Stimulated activated CD4-positive, alpha-beta T cell treated with anti-CD3 and anti-CD28 coated beads, Interleukin-1b, Interleukin-23, amount 100 ng/mL, for 1 hour (primary cell): ENCODE measurements at places on chromosomes 3 and 15.

- no peak for DNase-seq
These were observed 195.4 kb downstream of the OPA1 start for GRCh38 chr3:193788189-193788991.

DNA sequence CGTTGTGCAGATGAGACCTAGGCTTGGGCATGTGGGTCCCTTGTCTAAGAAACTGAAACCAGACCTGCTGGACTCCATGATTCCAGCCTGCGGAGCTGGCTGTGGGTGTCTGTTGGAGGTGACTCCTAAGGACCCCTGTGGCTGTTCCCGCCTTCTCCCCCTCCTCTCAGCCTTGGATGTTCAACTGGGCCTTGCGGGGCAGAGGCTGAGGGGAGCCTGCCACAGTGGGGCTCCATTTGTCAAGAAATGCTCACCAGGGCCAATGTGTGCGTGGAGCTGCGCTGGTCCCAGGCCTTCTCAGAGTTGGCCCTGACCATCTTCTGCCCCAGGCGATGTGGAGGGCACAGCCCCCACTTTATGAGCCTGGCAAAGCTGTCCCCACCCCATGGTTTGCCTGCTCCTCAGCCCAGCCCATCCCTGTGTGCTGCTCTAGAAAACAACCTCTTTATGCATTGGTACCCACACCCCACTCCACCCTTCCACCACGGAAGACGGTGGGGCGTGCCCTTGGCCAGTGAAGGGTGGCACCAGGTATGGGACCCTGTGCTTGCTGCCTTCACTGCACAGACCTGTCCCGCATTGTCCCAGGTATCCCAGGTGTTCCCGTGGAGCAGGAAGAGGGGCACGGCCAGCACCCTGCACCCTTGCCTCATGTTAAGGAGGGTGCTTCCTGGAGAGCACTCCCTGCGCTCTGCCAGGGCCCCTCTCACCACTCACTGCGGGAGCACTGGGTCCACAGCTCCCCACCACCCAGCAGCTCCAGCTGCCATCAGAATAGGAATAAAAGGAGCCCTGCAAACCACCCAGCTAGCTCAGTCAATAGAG lies 7.9 kb downstream of the MESP2 start:
- no peak for DNase-seq

DNA sequence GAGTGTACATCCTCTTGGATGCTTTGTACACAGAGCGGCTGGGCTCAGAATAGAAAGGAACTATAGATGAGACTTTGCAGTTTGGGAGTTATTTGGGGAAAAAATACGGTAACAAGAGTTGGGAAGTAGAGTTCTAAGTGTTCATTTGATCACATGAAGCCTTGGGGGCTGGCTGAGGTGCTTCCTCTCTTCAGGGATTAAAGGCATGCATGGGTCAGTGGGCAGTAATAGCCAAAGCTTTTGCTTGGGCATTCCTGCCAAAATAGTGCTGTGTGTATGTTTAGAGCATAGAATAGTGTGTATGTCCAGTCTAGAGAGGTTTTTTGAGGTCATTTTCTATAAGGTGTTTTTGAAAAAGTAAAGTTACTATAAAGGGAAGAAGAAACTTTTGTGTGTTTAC lies 12.8 kb downstream of the AKAP13 start:
- DNase-seq = no peak

DNA sequence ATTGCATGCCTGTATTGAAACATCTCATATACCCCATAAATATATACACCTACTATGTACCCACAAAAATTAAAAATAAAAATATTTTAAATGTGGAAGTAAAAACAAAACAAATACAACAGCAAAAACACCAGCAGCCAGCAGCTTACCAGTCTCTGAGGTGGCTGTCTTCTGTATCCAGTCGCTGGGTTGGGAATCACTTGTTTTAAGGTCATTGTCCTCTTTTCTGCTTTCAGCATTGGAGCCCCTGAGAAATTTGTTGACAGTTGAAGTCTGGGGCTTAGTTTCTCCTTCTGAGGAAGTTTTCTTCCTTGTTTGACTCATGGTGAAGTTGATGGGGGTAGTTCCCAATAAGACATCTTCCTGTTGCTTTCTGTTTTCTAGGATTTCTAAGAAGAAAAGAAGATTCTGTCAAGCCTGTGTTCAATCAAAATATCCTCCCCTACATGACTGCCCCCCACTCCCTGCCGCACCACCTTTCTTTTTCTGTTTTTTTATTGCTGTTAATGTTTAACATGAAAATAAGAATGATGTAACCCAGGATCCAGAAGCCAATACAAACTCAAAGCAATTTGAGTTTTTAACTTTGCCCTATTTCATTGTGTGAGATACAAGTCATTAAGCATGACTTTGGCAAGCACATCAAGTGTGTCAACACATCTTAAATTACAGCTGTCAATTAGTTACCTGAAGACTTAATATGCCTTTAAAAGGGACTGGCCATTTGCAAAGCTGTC lies at the start of gene LRRC31:
Gene LRRC31 (minus strand): TSS at position 452 of the 737 bp plus-strand sequence. CDS start 128 bp downstream, at position 324.
- DNase-seq = no peak

DNA sequence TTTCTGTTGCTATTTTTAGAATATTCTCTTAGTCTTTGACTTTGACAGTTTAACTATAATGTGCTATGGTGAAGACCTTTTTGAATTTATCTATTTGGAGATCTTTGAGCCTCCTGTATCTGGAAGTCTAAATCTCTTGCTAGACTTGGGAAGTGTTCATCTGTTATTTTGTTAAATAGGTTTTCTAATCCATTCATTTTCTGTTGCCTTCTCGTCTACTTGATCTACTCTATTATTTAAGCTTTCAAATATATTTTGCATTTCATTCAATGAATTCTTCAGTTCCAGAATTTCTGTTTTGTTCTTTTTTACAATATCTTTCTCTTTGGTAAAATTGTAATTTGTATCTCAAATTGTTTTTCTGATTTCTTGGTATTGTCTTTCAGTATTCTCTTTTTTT lies 47.8 kb downstream of the LEKR1 start:
- no peak for DNase-seq

- DNase-seq = no peak
These were observed 37.2 kb downstream of the SSUH2 start for GRCh38 chr3:8607234-8608040.

- no peak for DNase-seq
These were observed 6.0 kb downstream of the ONECUT1 start for GRCh38 chr15:52783929-52784798.
